ENCODE measurements at places on chromosomes 5 and 9. TPM values are rescaled to one million over a fixed set of nuclear protein-coding genes. Genes with fewer than 3 reads are reported as not detected.

- DNase-seq: no peak
Measured at GRCh38 chr5:81533629-81534405, 139.9 kb upstream of the ACOT12 start.

The SRD5A1 gene
- 18.7 TPM for polyA plus RNA-seq

DNA sequence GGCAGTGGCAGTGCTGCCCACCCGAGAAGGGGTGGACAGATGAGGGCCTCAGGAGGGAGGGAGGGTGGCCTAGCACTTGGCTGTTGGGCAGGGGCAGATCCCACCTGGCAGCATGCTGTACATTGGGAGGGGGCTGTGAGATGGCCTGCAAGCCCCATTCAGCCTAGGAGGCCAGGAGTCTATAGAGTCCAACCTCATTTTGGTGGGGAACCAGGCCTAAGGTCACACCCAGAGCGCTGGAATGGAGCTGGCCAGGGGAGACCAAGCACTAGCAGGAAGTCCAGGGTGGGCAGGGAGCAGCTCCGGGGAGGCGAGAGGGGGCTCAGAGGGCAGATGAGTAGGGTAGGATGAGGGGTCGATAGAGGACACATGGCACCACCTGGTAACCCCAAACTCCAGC, 22.9 kb downstream of the TRIM14 start:
- no peak for DNase-seq

The PCDHB14 gene
- polyA plus RNA-seq: 0.42 TPM

GRCh38 chr5:78534905-78535200, 113.7 kb downstream of the LHFPL2 start:
- DNase-seq: no peak

DNA sequence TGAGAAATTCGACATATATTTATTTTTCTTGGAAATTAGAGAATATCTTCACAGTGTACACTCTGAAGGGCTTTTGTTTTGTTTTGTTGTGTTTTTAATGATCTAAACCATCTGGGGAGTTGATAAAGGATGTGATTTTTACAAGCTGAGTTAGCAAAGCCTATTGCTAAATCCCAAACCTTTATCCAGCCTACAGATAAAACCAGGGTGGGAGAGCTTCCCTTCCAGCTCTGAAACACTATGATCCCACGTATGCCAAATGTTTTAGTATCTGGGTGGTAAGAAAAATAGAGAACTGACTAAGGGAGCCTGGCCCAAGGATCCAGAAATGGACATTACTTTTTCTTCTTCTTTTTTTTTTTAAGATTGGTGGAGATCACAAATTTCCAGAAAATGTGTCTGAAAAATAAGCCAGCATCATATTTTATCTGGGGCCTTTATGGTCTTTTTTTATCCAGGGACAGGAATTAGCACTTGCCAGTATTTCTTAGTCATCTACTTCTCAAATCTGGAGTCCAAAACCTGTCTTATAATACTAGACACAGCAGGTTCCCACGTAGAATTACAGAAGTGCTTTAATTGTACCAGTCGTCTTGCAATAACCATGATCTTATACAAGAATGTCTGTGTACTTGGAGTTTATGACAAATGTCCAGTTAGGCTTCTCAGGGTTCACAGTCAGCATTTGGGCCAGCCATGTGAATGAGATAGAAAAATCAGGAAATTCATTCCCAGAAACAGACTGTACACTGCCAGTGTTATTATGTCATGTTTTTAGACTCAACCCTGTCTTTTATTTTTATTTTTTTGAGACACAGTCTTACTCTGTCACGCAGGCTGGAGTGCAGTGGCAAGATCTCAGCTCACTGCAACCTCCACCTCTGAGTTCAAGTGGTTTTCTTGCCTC, 290.8 kb upstream of the MPDZ start:
- DNase-seq: no peak

- no peak for DNase-seq
Measured at GRCh38 chr9:131270171-131271015, 5.9 kb downstream of the FAM78A start.

- DNase-seq: no peak
Measured at GRCh38 chr5:580436-580835, 31.7 kb upstream of the CEP72 start.

- no peak for DNase-seq
Measured at GRCh38 chr9:107239474-107239873, 43.6 kb upstream of the RAD23B start.

The GLDC gene
- 0.44 TPM for polyA plus RNA-seq

All from BJ (cell line).